Effector CD4-positive, alpha-beta T cell (primary cell): ENCODE measurements at places on chromosomes 2 and 18.

GRCh38 chr18:11380968-11381367 lies 228.4 kb upstream of the SLC35G4 start:
- no peak for DNase-seq

GRCh38 chr18:64403784-64404503 lies 255.1 kb upstream of the LINC00305 start:
- DNase-seq, result no peak

GRCh38 chr2:128362889-128363228 lies 44.2 kb upstream of the HS6ST1 start:
- DNase-seq, result no peak

GRCh38 chr2:231332388-231332787 lies 63.1 kb upstream of the B3GNT7 start:
- no peak for DNase-seq

GRCh38 chr18:75249175-75249518 lies 38.5 kb downstream of the TSHZ1 start:
- no peak for DNase-seq

- no peak for DNase-seq
Observed at GRCh38 chr2:118059919-118060478, 28.3 kb upstream of the INSIG2 start.

GRCh38 chr2:98505971-98506664 lies 61.5 kb downstream of the INPP4A start:
- no peak for DNase-seq

GRCh38 chr18:68427951-68428401 lies 286.9 kb downstream of the TMX3 start:
- no peak for DNase-seq

DNA sequence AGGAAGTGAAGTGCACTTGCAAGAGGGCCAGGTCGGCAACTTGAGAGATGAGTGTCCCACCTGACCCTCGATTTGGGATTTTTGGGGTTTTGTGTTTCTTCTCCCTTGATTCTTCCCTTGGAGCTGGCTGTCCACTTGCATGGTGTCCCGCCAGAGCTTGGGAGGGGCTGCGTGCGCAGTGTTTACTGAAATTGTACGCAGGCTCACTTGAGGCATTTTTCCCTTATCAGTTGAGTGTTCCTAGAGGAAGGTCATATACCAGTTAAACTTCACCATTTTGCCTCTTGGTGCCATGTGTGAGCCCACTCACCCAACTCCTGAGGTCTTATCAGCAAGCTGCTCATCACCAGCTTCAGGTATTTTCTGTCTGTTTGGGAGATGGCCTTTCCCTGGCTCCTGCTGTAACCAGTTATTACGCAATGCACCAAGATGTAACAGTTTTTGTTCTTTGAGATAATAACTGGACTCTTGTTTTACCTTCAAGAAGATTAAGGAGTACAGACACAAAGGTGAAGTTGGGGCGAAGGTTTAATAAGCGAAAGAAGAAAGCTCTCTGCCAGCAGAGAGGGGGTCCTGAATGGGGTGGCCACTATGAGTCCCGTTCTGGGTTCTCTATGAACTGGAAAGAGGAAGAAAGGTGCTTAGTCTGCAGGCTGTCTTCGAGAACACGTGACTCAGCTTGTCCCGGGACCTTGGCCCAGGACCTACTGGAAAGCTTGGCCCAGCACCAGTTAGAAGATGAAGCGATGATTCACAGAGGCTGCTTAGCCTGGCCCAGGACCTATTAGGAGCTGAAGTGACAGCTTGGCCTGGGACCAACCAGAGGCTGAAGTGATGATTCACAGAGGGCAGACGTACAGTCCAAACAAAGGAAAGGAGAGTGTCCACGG lies 21.5 kb upstream of the TXNL4A start:
- no peak for DNase-seq

DNA sequence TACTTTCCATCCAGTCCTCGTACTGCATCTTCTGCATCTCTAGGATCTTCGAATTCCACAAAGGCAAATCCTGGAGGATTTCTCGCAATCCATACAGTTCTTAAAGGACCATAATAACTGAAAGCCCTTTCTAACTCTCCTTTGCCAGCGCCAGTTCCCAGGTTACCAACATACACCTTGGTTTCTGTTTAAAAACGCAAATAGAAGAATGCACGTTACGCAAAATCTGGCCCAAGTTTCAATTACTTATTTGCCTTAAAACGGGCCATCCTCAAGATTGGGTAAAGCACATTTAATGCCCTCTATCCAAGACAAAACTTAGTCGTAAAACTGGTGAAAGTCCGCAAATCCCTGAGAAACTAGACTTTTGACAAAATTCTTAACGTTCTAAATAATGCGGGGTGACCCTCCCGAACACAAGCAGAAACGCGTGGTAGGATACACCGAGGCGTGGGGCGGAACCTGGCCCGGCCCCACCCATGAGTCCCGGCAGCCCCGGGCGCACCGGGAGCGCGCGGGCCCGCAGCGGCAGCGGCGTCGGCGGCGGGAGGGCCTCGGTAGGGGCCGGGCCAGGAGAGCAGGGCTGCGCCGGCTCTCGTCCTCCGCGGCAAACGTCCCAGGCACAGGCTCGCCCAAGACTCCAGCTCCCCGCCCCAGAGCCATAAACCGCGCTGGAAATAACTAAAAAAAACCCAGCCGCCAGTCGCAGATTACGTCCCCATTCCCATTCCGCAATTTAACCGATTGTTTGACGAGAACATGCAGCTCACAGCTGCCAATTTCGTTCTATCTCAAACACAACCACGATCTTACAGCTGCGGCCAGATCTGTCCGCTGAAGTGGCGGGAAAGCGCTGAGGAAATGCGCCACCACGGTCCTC lies 910 bp downstream of the SRSF7 start:
- DNase-seq, result peak; percentile 23

DNA sequence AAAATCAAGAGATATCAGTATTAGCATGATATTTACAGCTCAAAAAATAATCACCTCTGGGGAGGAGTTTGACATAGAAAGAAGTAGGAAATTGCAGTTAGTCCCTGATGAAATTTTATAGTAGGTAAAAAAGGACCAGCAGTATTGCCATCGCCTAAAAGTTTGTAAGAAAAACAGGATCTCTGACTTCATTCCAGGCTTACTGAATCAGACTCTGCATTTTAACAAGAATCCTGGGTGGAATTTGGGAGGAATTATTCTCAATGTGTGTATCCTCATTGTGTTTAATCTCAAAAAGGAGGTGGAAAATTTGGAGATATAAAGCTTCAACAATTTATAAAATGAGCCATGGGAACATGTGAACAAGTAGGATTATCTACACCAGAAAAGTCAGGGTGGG lies 31.2 kb upstream of the STAT1 start:
- DNase-seq, result no peak

GRCh38 chr2:236964291-236964690 lies 121.4 kb upstream of the COPS8 start:
- DNase-seq, result no peak

GRCh38 chr2:181894381-181894780 lies 2.9 kb downstream of the ITPRID2 start:
- no peak for DNase-seq

DNA sequence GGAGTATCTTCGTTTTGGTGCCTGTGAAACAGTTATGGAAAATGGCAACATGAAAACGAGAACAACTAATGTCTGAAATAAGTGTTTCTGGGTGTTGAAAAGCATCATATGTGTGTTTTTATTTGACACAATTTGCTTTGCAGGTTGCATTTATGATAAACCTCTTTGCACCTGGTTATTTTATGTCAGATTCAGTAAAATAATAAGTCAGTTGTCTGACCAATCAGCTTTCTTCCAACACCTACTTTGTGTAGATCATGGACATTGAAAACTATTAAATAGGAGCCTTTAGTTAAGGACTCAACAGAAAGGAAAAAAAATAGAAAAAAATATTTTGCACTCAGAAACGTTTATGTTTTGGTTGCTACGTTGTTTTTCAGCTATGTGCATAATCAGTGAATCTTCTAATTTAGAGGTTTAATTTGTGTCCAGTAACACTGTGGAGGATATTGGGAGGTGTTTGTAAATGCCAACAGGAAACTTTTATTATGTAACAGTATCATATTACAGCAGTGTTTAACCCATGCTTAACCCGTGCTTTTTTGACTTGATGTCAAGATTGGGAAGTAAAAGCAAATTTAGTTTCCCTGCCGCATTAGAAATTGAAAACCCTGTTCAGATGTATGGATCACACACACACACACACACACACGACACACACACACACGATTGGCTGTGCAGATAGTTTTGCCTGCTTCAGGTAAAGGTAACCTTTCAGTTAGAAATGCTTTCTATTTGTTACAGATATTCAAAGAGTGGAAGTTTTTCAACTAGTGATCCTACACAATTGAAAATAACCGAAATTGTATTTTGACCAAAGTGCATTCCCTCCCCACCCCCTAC lies 2.6 kb downstream of the PKP4 start:
- DNase-seq, result no peak

DNA sequence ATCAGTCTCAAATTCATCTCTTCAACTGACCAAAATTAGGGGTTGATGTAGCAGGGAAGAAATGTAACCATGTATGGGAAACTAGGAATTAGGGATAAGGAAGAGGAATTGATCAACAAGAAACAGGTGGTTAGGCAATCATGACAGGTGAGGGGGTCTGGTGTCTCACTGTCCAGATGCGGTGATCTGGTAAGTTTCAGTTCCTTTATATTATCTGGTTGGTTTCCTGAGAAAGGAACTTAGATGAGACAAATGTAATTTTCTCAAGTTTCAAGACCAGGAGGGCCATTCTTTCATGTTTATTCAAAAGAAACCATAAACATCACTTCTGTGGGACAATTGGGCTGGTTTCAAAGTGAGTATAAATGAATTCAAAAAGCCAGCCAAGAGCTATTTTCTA lies 306.2 kb upstream of the KCNJ3 start:
- no peak for DNase-seq

- DNase-seq, result no peak
Observed at GRCh38 chr2:134405611-134406081, 151.8 kb downstream of the MGAT5 start.

GRCh38 chr2:222298001-222298310 lies 842 bp downstream of the PAX3 start:
- no peak for DNase-seq

DNA sequence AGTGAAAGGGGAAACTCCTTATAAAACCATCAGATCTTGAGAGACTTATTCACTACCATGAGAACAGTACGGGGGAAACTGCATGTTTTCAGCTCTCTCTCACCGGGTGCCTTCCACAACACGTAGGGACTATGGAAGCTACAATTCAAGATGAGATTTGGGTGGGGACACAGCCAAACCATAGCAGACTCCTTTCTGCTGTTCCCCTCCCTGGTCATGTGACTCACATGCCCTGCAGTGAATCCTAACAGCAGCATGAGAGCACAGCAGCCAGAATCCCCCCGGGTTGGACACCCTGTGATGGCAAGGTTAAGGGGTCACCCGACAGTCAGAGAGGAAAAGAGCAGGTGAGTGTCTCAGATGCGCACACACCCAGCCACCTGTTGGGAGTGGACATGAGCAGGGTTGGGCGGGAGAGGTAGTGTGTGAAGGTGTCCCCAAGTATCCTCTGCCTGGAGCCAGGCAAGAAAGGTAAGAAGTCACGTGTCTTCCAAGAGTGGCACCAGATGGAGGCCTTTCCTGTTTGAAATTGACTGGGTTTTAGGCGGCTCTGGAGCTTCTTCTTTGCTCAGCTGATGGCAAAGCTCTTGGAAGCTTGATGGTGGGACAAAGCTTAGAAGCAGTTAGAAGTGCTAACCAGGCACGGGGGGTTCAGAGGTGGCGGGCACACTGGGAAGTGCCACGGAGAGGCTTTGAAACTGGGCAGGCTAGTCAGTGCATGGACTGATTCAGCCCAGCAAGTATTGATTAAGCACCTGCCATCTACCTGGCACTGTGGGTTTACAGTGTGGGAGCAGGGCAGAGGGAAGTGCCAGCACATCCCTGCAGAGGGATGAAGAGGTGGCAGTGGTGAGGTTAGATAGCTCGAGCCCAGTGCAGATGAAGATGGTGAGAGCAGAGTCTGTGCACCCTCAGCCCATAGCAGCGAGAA lies 68.7 kb downstream of the RHOB start:
- no peak for DNase-seq

DNA sequence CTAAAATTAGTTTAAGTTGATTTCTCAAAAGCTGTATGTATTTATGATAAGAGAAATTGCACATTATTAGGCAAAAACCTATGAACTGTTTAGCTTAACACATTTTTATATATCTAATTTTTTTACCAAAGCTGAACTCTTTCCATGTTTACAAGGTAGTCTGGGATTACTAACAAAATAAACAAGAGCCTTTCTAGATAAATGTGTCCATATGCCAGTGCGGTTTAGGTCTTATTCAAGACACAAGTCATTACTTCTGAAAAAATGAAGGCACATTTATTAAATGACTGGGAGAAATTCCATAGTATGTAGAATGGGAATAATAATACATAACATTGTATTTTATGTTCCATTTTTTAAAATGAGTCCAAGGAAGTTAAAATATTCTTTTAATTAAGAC lies 82.0 kb downstream of the DPP4 start:
- no peak for DNase-seq

GRCh38 chr2:37827455-37827854 lies 97.6 kb upstream of the RMDN2 start:
- no peak for DNase-seq

DNA sequence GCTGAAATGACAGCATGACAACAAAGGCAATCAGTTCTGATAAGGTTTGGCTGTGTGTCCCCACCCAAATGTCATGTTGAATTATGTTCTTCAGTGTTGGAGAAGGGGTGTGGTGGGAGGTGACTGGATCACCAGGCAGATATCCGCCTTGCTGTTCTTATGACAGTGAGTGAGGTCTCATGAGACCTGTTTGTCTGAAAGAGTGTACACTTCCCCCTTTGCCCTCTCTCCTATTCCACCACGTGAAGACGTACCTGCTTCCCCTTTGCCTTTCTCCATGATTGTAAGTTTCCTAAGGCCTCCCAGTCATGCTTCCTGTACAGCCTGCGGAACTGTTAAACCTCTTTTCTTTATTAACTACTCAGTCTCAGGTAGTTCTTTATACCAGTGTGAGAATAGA lies 553.0 kb downstream of the DCDC2C start:
- no peak for DNase-seq

- no peak for DNase-seq
Observed at GRCh38 chr18:79092874-79093273, 23.7 kb downstream of the ATP9B start.

DNA sequence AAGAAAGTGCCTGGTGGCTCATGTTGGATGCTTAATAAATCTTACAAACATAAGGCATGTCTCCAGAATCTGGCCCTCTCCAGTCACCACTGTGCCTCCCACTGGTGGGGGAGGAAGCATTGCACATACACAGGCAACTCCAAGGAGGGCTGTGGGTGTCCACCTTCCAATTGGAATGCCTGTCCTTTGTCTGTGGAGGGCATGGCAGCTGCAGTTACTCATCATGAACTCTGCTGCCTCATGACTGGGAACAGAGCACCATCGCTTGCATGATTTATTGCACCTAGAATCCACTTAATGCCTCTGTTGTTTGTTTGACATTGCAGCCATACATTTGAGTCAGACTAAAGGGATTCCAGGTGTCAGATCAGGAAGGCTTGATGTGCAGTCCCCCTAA lies 278.9 kb downstream of the PRKCE start:
- no peak for DNase-seq
